ENCODE measurements at places on chromosomes 4 and X.

GRCh38 chr4:93865650-93866049, 37.1 kb downstream of the ATOH1 start:
- no peak for DNase-seq

DNA sequence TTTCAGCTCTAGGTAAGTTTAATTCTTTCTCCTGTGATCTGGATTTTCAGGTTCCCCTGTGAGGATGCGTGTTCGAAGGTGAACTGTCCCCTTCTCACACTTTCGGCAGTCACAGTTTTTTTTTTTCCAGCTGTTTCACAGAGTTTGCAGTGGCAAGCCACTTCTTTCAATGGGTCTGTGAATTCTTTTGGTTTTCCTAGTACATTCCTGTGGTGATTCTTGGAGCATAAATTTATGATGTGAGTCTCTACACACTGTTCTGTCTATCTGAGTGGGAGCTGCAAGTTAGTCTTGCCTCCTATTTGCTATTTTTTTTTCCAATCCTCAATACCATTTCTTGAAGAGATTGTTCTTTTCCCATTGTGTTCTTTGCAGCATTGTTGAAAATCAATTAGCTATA, 595.5 kb downstream of the RAPGEF2 start:
- no peak for DNase-seq

DNA sequence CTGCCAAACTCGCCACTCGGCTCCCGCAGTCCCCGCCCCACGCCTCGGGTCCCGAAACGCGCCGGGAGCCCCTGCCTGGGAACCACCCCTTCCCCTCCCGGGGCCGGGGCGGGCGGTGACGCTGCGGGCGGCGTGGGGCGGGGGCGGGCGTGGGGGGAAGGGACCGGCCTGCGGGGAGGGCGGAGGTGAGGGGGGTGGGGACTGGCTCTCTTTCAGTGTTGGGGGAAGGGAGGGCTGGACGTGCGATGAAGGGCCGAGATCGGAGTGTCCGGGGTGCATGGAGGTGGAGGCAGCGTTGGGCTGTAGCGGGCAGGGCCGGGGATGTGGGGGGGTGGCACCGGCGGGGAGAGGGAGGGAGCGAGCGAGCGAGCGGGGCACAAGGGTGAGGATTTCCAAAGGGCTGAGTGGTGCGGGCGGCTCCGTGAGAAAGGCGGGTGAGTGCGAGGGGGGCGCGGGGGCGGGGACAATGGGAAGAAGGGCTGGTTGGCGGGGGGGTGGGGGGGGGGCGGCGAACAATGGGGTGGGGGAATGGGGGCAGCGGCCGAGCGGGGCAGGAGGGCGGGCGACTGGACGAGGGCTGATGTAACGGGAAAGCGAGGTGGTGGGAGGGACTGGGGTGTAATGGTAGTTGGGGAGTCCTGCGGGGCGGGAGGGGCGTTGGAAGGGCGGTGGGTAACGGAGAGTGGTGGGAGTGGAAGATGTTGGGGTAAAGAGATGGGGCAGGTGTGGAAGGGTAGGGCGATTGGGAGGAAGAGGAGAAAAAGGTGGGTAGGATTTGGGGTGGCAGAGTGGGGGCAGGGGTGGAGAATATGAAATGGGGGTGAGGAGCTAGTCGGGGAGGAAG, 578 bp downstream of the DCUN1D4 start:
- peak; percentile 75 for DNase-seq

DNA sequence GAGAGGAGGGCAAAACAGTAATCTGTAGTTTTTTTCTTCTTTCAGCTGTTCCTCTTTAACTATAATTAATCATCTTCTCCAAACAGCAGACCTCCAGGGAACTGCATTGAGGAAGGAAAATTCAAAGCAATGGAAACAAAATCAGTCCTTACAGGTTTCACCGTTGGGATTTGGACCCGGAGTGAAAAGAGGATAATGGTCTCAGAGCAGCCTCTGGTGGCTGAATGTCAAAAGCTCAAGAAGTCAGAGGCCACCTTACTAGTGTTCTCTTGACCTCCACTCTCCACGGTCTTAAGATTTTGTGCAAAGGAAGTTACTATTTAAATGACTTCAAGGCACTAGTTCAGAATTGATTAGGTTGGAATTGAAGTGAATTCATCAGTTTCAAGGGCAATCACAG, 16.0 kb upstream of the MID1 start:
- no peak for DNase-seq

DNA sequence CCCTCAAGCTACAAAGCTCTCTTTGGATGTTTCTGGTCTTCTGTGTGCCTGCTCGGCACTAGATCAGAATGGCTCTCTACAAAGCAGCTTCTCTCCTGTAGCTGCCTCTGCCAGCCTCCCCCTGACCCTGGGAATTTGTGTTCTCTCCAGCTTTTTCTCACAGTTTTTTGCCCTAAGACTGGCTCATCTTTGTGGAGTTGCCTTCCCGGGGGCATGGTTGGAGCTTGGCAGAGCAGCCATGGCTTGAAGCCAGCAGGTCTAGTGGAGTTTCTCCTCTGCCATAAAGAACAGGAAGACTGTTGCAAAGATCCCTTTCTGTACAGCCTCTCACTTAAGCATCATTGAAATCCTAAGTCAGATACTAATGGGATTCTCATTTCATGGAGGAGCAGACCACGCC, 163.3 kb upstream of the MAMLD1 start:
- no peak for DNase-seq

GRCh38 chr4:47135210-47135609, 103.8 kb downstream of the GABRB1 start:
- no peak for DNase-seq

DNA sequence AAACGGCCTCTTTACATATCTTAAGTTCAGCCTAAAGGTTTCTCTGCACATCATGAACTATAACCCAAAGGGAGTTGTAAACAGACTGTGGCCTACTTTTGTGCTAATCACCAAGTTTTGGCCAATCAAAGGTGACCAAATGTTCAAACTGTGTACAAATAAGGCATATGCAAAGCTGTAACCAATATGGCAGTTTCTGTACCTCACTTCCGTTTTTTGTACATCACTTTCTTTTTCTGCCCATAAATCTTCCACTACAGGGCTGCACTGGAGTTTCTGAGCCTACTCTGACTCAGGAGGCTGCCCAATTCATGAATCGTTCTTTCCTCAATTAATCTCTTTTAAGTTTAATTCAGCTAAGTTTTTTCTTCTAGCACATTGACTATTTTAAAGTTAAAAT, 318.7 kb downstream of the SLC7A11 start:
- no peak for DNase-seq

- no peak for DNase-seq
Observed at GRCh38 chr4:169143335-169143734, 127.4 kb downstream of the SH3RF1 start.

DNA sequence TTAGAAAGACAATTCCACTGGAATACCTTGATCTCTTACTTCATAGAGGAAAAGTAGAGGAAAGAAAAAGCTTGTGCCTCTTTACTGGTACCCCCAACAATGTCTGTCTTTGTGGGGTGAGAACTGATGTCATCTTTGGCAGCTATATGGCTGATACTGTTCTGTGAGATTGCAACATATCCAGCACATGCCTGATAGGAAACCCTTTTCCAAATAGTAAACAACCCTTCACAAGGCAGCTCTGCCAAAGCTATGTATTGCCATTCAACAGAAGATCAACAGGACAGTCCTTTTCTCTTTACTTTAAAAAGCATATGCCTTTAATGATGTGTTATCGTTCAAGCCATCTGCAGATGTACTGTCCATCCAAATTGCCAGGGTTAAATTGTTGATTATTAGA, 105.9 kb downstream of the IL1RAPL1 start:
- DNase-seq: no peak

DNA sequence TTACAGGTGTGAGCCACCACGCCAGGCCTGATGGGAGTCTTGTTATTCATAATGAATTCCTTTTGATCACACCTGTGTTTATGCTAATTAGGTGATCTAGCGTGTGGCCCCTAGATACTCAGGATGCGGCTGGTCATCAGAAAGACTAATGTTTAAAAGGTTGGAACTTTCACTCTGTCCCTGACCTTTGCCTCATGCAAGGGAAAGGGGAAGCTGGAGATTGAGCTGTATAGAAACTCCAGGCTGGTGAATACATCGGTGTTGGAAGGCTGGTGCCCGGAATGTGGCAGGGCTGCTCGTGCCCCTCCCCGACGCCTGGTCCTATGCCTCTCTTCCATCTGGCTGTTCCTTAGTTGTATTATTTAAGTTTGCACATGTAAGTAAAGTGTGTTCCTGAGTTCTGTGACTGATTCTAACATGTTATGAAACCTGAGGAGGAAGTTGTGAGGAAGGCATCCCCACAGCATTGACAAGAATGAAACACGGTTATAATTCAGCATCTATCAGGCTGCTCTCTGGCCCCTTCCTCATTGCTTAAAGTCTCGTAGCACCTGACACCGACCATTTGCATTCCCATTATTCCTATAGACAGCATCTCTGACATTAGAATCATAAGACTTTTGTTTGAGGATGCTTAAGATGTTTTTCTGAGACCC, 28.9 kb downstream of the CASP3 start:
- DNase-seq: no peak

Data from RWPE2 (cell line).